Cerebellar nuclear complex (tissue), 1 donor: ENCODE measurements at places on chromosomes 6 and 20.

DNA sequence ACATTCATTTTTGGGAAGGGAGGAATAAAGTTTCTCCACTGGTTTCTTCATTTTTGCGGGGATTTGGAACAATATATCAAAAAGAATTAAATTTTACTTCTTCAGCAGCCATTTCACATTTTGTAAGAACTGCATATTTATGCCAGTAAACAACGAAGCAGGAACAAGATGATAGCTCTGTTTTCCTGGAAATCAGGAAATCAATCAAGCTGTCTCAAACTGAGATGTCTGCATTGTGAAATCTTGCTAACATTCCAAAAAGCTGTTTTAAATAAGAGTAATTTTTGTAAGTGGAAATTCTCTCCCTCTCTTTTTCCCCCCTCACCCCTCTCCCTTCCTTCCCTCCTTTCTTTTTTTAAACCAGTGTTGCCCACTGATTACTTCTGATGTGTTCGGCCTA, 20.0 kb downstream of the MAPK13 start:
- DNase-seq = no peak

DNA sequence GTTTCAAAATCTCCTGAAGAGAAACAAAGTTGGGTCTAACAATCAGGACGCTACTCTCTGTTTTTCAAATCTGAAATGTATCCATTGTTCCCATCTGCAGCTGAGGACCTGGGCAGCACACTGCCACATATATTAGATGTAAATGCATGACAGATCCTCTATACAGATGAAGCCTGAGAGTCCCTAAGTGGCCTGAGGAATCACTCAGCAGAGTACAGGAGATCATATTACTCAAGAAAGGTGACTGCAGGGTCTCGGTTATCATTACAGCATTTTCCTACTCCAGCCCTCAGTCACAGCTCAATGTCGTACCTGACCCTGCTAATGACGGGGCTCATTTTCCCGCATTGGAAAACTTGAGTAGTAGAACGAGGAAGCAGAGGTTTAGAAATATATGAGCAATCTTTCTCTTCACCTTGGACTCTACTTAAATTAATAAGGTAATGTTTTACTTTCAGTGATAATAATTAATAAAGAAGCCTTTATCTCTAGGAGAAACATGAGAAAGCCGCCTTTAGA, 256.2 kb upstream of the IRAK1BP1 start:
- no peak for DNase-seq

DNA sequence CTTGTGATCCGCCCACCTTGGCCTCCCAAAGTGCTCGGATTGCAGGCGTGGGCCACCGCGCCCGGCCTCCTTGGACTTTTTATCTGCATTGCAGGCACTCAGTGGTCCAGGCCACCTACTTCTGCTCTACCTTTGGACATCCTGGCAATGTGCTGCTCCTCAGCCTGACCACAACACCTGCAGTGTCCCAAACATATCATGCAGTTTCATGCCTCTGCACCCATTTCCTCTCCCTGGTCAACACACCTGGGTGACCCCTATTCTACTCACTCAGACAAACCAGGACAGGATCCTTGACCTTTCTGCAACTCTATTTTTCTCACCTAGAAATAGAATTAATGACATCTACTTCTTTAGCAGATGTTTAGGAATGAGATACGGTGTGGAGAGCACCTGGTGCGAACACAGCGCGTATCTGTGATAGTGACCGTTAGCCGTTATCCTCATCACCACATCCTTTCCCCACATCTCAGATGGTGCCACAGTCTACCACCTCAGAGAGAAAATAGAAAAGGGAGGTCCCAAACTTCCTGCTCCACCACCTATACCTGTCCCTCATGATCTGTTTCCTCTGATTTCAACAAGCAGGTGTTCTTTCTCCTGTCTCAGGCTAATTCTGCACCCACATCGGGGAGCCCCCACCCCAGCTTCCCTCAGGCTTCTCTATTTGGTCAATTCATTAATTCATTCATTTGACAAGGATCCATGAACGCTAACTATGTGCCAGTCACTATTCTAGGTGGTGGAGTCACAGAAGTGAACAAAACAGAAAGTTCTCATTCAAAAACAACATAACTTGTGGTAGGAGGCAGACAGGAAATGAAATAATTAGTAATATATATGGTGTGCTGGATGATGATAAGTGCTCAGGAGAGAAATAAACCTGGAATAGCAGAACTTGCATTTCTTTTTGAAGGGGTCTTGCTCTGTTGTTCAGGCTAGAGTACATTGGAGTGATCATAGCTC, 4.3 kb upstream of the BTN3A2 start:
- DNase-seq = no peak

GRCh38 chr20:45436732-45437485, 21.0 kb downstream of the PIGT start:
- DNase-seq = peak; percentile 53

DNA sequence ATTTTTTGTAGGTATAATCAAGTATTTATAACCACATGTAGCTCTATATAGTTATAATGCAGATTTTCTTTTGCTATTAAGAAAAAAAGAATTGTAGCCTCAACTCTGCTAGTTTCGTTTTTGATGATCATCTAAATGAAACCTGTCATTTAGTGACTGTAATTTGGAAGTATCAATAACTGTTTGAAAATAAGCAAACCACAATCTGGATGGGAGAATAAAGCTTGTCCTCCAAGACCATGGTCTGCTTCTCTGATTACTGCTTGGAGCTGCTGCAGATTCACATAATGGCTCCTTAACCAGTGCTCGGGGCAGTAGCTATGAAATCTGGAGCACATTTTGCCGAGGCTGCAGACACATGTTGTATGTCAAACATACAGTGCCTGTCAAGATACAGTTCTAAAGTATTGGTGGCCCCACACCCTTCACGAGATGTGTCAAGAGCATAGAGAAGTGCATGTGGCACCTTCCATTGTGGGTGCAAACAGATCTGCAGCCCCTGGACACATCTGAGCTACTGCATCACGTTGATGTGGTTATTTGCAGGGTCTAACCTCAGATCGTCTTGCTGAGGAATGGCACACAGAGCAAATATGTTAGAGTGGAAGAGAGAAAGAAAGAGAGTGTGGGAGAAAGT, 255.7 kb upstream of the SUPT3H start:
- DNase-seq = no peak

DNA sequence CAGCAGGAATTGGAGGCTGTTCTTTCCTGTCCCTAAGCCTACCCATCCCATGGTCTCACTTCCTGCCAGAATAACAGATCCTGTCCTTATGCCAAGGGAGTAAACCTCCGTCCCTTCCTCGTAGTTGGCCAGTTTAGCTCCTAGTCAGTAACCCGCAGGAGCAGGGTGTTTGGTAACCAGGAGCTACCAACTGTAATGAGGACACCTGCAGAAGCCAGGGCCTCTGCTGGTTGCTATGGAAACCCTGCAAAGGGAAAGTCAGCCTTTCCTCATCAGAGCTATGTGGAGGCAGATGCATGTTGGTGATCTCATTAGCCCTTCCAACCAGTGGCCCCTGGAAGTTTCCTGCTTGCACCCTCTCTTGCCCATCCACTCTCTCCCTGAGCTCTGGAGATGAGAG, 368.2 kb upstream of the SULF2 start:
- DNase-seq = no peak

- no peak for DNase-seq
Observed at GRCh38 chr20:32149566-32150170, 40.2 kb downstream of the TM9SF4 start.

- no peak for DNase-seq
Observed at GRCh38 chr6:126616866-126617265, 277.0 kb downstream of the CENPW start.

DNA sequence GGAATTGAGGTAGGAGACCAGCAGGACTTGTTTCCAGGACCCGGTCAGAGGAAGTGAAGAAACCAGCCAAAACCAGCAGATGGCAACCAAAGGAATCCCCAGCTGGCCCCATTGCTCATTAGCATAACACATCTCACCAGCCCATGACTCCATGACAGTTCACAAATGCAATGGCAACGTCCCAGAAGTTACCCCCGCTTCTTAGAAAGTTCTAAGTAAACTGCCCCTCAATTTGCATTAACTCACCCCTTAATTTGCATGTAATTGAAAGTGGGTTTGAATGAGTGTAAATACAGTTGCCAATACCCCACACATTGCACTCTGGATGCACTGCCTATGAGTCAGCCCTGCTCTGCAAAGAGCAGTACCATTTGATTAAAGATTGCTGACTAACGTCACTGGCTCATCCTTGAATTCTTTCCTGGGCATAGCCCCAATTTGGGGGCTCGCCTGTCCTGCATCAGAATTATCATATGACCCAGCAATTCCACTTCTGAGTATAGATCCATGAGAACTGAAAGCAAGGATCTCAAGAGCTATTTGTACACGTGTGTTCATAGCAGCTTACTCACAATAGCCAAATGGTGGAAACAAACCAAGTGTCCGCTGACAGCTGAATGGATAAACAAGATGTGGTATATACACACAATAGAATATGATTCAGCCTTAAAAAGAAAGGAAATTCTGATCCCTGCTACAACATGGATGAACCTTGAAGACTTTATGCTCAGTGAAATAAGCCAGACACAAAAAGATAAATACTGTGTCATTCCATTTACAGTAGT, 36.4 kb downstream of the MYLK4 start:
- DNase-seq = no peak

DNA sequence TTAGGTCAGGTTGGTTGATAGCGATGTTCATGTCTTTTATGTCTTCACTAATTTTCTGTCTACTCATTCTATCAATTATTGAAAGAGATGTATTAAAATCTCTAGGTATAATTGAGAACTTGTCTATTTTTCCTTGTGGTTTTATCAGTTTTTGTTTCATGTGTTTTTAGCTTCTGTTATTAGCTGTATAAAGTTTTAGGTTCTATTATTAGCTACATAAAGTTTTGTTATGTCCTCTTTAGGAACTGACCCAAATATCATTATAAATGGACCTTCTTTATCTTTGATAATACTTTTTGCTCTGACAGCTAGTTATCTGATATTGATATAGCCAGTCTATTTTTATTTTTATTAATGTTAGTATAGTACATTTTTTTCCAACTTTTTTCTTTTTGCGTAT, 92.4 kb upstream of the TMEM170B start:
- no peak for DNase-seq

DNA sequence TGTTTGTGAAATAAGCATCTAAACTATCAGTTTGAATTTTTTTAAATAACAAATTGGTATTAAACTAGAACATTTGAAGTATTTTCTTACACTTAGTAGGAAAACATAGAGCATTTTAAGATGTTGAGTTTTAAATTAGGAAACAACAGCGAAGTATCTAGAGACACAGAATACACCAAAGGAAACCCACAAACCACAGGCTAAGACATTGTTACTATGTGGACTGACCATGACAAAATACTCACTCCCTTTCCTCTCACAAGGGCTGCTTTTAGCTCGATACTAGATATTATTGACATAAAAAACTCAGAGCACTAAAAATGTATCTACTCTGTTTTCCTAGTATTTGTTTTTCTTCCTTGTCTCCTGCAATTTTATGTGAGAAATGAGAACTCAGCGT, 266.0 kb upstream of the CITED2 start:
- no peak for DNase-seq

GRCh38 chr6:52548999-52549398, 27.9 kb downstream of the TRAM2 start:
- no peak for DNase-seq

DNA sequence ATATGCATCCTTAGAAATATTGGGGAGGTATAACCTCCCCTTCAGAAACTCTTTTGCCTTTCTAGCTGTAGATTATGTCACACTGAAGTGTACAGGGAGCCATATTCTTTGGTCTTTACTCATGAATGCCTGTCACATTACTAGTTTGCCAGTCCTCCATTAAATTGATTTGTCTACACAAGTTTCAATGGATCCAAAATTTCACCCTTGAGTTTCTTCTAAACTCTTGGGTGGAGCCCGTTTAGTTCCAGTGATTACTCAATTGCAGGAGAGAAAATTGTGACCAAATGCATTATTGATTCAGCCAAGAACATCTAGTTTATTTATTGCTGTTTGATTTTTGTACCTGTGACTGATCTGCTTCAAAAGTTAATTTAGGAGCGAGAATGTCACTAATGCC, 60.4 kb upstream of the TFB1M start:
- no peak for DNase-seq

- DNase-seq = no peak
Observed at GRCh38 chr6:42988486-42989020, 4.2 kb downstream of the PPP2R5D start.

- DNase-seq = no peak
Observed at GRCh38 chr6:22940581-22941290, 371.4 kb downstream of the HDGFL1 start.

DNA sequence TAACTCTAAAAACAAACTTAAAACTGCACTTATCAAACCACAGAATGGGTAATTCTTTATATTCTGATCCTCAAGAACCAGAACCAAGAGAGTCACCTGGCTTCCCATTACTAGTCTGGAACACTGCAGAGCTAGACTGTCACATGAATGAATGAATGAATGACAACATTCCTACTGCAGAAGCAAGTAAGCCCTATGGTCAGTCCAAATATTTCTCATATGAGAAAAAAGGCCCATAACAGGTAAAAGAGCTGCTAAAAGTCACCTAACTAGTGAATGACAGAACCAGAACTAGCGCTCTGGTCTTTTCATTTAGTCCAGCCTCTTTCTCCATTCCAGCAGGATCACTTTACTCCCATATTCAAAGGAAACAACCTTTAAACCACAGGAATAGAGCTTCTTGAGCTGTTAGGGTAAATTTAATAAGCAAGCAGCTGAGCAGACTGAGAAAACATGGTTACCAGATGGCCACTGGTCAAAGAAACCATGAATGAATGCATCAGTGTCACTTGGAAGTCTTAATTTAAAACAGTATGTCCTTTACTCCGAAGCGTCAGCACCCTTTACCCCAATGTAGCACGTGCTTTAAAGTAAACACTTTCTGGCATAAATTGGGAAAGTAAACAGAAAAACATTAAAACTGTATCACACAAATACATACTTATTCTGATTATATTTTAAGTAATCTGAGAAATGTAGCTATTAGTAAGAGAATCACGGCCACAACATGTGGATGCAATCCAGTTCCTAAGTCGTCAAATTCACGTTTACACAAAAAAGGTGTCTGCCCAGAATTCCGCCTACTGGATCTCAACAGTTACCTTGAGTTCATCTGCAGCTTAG, 1.4 kb downstream of the PREP start:
- no peak for DNase-seq

- no peak for DNase-seq
Observed at GRCh38 chr6:128397996-128398395, 122.4 kb downstream of the PTPRK start.

DNA sequence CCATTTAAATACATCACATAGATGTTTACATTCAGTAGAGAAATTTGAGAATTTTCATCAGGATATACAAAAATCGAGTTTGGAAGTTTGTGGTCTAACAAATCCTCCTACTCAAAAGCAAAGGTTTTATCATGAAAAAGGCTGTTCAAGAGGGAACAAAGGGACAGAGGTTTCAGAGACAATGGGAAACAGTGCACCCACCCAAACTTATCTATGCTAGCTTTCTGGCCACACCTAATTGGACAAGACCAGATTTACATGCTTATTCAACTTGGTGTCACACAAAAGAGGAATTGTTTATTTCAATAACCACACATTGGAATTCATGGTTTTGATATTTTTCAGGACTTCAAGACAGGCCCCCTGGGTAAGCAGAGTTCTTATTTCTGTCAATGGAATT, 28.4 kb upstream of the RSPO3 start:
- no peak for DNase-seq

- DNase-seq = no peak
Observed at GRCh38 chr6:6176586-6177228, 143.8 kb downstream of the F13A1 start.

GRCh38 chr20:23240519-23240918, 110.1 kb upstream of the NXT1 start:
- no peak for DNase-seq

GRCh38 chr6:158194487-158195280, 26.5 kb downstream of the GTF2H5 start:
- DNase-seq = no peak
